ENCODE measurements at places on chromosomes 2 and 18.

DNA sequence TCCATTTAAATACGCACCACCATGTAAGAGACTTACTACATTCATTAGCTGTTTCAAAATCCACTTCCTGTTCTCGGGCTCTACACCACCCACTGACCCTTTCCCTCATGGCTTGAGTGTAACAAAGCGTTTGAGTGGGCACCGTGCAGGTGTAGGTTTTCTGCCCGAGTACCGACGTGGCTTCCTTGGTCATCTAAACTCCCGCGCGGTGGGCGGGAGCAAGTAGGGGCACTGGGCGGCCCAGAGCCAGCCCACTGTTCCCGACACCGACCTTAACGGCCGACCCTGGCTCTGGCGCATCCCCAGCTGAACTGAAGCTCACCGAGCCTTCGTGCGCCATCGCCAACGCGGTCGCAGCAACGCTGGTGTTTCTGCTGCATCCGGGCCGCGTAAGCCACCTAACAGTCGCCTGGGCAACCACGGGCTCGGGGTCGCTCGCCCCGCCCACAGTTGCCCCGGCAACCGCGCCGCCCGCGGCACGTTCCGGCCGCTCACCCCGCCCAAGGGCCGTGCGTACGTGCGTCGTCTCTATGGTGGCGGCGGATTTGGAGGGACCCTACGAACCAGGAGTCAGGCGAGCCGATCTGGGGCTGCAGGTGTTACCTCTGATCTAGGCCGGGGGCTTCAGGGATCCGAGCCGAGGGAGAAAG, at the start of the genes C2orf81 and WDR54:
Gene C2orf81, minus strand, starts transcription at position 399 of the 650 bp plus-strand sequence. Its CDS starts 59 bp downstream, at position 340.
Gene WDR54, plus strand, starts transcription at position 510 of the 650 bp plus-strand sequence. CDS start 424 bp downstream, outside the sequence.
- peak within 1 kb of the TSS; percentile 89 for H3K27ac ChIP-seq
- H3K36me3 ChIP-seq: no peaks in the 10 kb centered on the region
- H3K27me3 ChIP-seq: peaks cover 6% of the 10 kb centered on the region
- peaks cover 7% of the 10 kb centered on the region for H3K4me1 ChIP-seq

DNA sequence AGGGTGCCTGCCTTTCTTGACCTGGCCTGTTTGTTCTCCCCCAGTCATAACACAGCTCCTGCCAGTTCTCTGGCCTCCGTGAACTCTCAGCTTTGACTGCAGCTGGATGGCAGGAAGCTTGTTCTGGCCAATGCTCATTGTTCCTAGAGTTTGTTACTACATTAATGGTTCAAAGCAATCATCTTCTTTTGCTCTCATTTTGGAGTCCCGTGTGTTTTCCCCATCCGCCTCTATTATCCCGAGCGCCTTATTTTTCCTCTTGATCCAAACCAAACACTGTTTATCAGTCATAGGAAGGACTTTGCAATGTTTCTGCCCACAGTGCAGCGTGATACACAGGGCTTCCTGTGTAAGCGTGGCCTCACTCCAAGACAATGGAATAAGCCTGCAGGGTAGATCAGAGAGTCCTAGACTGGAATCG, 184.3 kb upstream of the APCDD1 start:
- no peak overlapping the region for H3K4me3 ChIP-seq
- H3K27me3 ChIP-seq: no peaks in the 10 kb centered on the region
- H3K27ac ChIP-seq: peak overlapping the region; percentile 22
- H3K4me1 ChIP-seq: peaks cover 24% of the 10 kb centered on the region
- no peak for DNase-seq
- H3K36me3 ChIP-seq: no peaks in the 10 kb centered on the region

- H3K36me3 ChIP-seq: no peaks in the 10 kb centered on the region
- peaks cover 37% of the 10 kb centered on the region for H3K27me3 ChIP-seq
- no peak overlapping the region for H3K27ac ChIP-seq
- no peak for DNase-seq
Observed at GRCh38 chr2:176260689-176261088, 8.6 kb upstream of the MTX2 start.

DNA sequence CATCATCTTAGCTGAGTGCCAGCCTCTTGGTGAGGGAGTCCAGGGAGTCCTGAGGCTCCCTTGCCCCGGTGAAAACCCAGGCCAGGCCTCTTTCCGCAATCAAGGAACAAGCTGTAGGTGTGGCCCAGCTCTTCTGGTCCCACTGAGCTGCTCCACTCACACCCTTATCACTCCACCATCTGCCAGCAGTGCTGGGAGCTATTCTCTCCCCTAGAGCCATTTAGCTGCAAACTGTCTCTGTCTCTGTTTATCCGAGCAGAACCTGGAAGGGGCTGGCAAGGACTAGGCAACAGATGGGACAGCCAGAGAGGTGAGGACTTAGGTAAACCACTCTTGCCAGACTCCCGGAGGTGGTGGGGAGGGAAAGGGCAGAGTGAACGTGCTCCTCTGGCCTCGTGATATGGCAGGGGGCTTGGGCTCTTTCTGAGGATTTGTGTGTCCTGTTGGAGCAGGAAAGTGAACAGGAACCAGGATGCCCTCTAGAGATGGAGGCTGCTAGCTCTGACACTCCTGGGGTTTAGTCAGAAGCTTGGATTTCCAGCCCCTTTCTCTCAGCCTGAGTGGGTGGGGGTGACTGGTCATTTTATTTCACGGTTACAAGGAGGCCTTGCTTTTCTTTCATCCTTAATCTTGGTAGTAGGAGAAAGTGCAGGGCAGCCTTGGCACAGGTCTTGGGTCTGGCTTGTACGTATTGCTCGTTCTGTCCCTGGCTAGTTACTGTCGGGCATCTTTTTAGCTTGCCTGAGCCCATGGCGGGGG, 19.6 kb downstream of the B3GNT2 start:
- H3K4me3 ChIP-seq: no peak overlapping the region
- H3K27me3 ChIP-seq: no peaks in the 10 kb centered on the region
- H3K36me3 ChIP-seq: peaks cover 23% of the 10 kb centered on the region
- H3K4me1 ChIP-seq: peaks cover 28% of the 10 kb centered on the region
- peak overlapping the region; percentile 56 for H3K27ac ChIP-seq

DNA sequence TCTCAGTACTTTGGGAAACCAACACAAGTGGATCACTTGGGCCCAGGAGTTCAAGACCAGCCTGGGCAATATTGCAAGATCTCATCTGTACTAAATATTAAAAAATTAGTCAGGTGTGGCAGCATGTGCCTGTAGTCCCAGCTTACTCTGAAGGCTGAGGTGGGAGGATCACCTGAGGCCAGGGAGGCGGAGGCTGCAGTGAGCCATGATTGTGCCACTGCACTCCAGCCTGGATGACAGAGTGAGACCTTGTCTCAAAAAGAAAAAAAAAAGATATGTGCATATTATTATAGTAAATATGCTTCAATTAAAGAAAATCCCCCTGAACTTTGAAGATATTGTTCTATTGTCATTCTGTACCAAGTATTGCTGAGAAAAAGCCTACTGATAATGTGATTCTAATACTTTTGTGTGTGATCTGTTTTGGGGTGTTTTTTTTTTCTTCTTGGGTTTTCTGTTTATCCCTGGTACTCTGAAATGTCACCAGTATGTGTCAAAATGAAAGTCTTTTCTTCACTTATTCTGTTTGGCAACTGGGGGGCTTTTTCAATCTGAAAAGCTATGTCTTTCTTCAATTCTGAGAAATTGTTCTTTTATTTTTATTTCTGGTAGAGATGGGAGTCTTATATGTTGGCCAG, 13.2 kb downstream of the NEURL3 start:
- H3K36me3 ChIP-seq: peaks cover 2% of the 10 kb centered on the region
- peaks cover 8% of the 10 kb centered on the region for H3K27me3 ChIP-seq
- H3K27ac ChIP-seq: no peak overlapping the region

GRCh38 chr18:21300035-21300907, 58.2 kb downstream of the GREB1L start:
- no peaks in the 10 kb centered on the region for H3K36me3 ChIP-seq
- H3K27ac ChIP-seq: peak overlapping the region; percentile 77
- H3K27me3 ChIP-seq: no peaks in the 10 kb centered on the region

DNA sequence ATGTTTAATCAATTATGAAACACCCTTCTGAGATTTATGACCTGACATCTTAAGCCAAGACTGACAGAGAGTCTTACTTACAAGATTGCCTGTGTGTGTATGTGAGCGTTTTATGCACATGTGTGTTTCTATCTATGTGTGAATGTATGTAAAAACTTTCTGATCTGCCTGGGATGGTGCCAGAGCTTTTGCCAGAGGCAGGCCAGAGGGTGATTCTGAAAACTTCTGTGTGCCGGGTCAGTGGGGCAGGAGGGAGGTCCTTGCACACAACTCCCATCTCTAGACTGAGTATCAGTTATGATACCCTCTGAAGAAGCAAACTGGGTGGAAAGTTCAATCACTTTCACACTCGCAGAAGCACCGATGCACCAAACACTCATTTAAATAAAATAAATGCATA, 335.0 kb upstream of the NT5C1B start:
- no peaks in the 10 kb centered on the region for H3K27me3 ChIP-seq
- H3K4me3 ChIP-seq: no peak overlapping the region
- H3K4me1 ChIP-seq: peaks cover 20% of the 10 kb centered on the region
- no peak overlapping the region for H3K27ac ChIP-seq

DNA sequence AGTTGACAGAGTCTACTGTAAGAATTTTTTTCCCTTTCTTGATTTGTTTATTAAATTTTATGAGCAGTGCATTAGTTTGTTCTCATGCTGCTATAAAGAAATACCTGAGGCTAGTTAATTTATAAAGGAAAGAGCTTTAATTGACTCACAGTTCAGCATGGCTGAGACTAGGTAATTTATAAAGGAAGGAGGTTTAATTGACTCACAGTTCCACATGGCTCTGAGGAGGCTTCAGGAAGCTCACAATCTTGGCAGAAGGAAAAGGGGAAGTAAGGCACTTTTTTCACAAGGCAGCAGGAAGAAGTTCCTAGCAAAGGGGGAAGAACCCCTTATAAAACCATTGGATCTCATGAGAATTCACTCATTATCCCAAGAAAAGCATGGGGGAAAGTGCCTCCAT, 191.4 kb upstream of the VRK2 start:
- H3K27me3 ChIP-seq: no peaks in the 10 kb centered on the region
- DNase-seq: no peak
- H3K27ac ChIP-seq: no peak overlapping the region
- no peaks in the 10 kb centered on the region for H3K4me1 ChIP-seq
- H3K4me3 ChIP-seq: no peak overlapping the region
- H3K36me3 ChIP-seq: no peaks in the 10 kb centered on the region

- H3K27me3 ChIP-seq: peaks cover 31% of the 10 kb centered on the region
- no peaks in the 10 kb centered on the region for H3K36me3 ChIP-seq
- DNase-seq: no peak
- no peaks in the 10 kb centered on the region for H3K4me1 ChIP-seq
- H3K27ac ChIP-seq: no peak overlapping the region
Observed at GRCh38 chr2:133792223-133792622, 224.0 kb upstream of the NCKAP5 start.

DNA sequence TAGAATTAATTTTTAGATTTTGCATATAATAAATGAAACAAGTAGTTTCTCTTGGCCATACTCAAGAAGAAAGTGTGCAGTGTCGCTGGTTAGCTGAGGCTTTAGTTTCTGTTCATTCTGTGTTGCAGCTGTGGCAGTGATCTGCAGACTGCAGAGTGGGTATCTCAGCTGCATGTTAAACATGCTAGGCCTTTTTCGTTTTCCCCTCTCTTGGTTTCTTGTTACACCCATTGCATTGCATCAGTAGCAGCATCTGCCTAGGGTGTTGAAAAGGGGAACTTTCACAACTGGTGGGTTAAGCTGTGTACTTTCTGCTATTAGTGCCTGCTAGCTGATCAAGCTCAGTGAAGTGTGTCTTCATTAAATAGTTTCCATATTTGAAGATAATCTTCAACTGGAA, 51.3 kb downstream of the ACSL3 start:
- no peak overlapping the region for H3K27ac ChIP-seq
- peaks cover 4% of the 10 kb centered on the region for H3K4me1 ChIP-seq

- H3K27me3 ChIP-seq: no peaks in the 10 kb centered on the region
- no peak for DNase-seq
- H3K4me1 ChIP-seq: peaks cover 3% of the 10 kb centered on the region
- no peaks in the 10 kb centered on the region for H3K36me3 ChIP-seq
Observed at GRCh38 chr2:39154944-39155343, 34.1 kb upstream of the SOS1 start.

- no peak overlapping the region for H3K27ac ChIP-seq
- H3K4me3 ChIP-seq: no peak overlapping the region
- DNase-seq: no peak
- H3K4me1 ChIP-seq: no peaks in the 10 kb centered on the region
Observed at GRCh38 chr2:118974103-118974993, 32.4 kb downstream of the MARCO start.

DNA sequence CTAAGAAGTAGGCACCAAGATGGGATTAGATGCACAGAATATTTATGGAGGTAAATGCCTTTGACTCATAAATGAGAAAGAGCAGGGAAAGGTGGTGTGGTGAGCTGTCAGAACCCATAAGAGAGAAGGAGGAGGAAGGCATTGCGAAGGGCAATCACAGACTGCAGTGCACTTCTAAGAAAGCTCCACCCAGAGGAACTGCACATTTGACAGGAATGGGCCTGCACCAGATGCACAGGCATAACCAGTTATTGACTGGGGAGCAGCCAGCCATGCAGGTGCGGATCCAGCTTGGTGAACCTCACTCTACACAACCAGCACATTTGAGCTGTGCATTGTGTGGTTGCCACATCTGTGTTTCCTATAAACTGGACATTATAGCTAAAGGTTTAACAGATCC, 62.2 kb upstream of the L3MBTL4 start:
- no peak for DNase-seq
- H3K4me3 ChIP-seq: no peak overlapping the region
- no peaks in the 10 kb centered on the region for H3K4me1 ChIP-seq
- no peaks in the 10 kb centered on the region for H3K36me3 ChIP-seq
- no peaks in the 10 kb centered on the region for H3K27me3 ChIP-seq

DNA sequence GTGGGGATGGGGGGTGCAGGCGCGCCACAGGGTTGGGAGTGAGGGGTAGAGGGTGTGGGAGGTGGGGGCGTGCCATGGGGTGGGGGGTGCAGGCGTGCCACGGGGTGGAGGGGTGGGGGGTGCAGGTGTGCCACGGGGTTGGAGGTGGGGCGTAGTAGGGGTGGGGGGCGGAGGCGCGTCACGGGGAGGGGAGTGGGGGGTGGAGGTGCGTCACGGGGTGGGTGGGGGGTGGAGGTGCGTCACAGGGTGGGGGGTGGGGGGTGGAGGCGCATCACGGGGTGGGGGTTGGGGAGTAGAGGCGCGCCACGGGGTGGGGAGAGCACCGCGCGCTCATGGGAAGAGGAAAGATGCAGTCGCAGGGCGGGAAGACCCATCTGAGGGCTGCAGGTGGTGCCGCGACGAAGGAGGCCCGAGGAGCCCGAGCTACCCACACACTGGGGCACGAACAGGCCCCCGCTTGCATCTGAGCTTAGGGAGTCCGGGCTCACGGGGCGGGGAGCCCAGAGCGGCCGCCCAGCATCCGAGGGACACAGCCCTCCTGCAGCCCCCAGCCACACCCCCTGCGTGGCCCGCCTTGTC, 37.5 kb downstream of the SNED1 start:
- H3K27me3 ChIP-seq: peaks cover 74% of the 10 kb centered on the region
- no peaks in the 10 kb centered on the region for H3K4me1 ChIP-seq
- no peak overlapping the region for H3K4me3 ChIP-seq
- no peak overlapping the region for H3K27ac ChIP-seq

GRCh38 chr2:198662905-198663304, 794.8 kb downstream of the SATB2 start:
- peaks cover 15% of the 10 kb centered on the region for H3K27me3 ChIP-seq
- no peak overlapping the region for H3K27ac ChIP-seq
- no peak for DNase-seq
- H3K4me3 ChIP-seq: no peak overlapping the region

DNA sequence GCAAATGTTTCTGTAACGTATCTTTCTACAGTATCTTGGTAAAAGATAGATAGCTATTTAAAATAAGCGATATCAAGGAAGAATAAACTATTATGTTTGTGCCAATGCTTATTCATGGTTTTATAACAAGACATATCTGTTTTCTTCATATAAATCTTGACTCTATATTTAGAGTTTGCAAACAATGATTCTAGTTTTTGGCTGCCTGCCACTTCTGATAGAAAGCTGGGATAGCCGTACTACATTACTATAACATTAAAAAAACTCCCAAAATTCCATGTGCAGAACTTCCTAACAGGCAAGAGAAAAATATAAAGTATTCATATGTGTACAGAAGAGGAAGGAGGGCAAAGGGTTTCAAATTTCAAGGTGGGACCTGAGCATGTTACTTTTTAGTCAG, 985.0 kb downstream of the BCL11A start:
- H3K27me3 ChIP-seq: no peaks in the 10 kb centered on the region
- peaks cover 60% of the 10 kb centered on the region for H3K4me1 ChIP-seq
- no peak overlapping the region for H3K4me3 ChIP-seq
- DNase-seq: no peak
- no peak overlapping the region for H3K27ac ChIP-seq

All from mesothelial cell of epicardium (in vitro differentiated cells).